ENCODE measurements at places on chromosomes 1 and 21.

DNA sequence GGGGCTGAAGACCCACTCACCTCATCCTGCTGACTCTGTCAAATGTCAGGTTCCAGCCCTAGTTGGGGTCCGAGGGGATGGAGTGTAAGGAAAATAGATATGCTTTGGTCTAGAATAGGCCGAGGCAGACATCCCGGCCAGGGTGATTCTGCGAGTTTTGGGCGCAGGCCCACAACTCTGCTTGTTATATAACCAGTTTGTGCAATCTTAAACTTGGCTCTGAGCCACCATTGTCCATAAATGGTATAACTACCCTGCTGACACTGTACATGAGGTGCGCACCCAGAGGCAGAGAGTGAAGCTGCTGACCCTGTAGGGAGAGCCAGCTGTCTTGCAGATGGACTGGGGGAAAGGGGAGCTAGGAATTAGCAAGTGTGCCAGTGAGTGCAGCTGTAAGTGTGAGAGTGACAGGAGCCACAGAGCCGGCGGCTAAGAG lies 1388.8 kb downstream of the AMY1C start:
- DNase-seq = peak; percentile 81

DNA sequence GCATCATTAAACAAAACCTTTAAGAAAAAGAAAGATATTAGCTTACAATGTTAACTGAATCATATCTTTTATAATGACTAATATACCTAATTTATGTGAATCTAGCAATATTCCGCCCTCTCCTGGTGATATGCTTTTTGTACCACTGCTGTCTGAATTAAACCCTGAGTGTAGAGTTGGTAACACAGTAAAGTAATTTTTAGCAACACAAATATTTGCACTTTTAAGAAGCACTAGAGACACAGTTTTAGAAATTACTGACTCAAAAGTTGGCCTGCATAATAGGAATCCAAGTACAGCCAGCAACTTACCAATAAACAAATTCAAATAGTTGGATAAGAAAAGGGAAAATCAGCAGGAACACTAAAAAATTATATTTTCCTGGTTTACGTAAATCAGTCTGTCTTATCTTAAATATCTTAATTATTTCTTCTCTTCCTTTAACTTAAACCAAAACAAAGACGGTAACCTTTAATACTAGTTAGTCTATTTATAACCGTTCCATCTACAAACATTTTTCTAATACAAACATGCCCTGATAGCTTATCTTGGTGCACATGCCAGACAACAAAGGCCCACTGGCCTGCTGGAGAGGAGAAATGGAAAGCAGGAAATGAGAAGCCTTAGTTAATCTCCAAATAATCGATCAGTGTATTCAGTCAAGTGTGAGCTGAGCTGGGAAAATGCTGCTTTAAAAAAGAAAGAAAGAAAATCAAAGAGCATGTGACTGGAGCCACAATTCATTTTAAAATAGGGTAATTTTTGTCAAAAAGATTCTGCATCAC lies 246.0 kb downstream of the RERE start:
- peak; percentile 92 for DNase-seq

GRCh38 chr1:87072904-87073303 lies 158.5 kb downstream of the HS2ST1 start:
- DNase-seq = no peak

GRCh38 chr1:211616231-211616964 lies 37.4 kb upstream of the SLC30A1 start:
- DNase-seq = no peak

- no peak for DNase-seq
Measured at GRCh38 chr1:96559707-96560596, 161.6 kb upstream of the PTBP2 start.

GRCh38 chr1:94668528-94668927 lies 127.0 kb upstream of the F3 start:
- no peak for DNase-seq

DNA sequence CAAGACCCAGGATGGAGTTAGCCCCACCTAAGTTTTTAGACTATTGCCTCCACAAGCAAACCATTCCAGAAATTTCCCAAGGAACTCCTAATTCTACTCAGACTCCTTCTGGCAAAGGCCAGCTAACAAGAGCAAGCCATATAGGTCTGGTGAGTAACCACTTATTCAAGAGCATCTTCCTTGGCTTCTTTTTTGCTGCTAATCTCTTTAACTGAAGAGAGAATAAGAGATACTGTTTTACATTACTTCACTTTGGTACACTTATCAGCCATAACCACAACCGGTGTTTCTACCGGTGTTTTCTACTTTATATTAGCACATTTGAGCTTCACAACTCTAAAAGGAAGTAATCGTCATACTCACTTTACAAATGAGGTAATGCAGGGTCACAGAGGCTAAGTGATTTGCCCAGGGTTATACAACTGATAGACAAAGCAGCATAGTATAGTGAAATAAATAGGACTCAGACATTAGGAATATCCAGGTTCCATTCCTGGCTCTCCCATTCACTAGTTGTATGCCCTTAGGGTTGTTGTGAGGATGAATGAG lies 1.7 kb upstream of the EPS15 start:
- DNase-seq = no peak

GRCh38 chr21:43893536-43894205 lies 28.6 kb downstream of the AGPAT3 start:
- DNase-seq = no peak

GRCh38 chr1:12556368-12556930 lies 61.6 kb downstream of the DHRS3 start:
- DNase-seq = peak; percentile 14

GRCh38 chr1:29880556-29880955 lies 644.2 kb downstream of the PTPRU start:
- DNase-seq = no peak

DNA sequence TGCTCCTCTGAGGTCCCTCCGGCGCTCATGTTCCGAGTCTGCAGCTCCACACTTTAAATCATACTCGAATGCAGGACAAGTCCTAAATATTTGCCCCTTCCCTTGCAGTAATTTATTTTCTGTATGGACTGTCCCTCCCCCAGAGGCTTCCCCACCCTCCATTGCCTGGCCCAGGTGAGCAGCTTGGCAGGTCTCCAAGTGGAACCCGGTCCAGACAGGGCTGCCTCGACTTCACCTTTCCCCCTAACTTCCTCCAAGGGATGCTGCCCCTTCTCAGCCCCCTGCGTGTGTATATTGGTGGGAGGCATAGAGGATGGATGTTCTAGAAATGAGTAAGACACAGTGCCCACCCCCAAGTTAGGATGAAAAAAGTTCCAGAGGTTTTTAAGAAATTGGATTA lies 5.4 kb upstream of the OPTC start:
- DNase-seq = no peak

GRCh38 chr1:58802640-58803399 lies 19.0 kb upstream of the JUN start:
- DNase-seq = peak; percentile 16

- DNase-seq = no peak
Measured at GRCh38 chr1:27570356-27570755, 33.6 kb downstream of the AHDC1 start.

DNA sequence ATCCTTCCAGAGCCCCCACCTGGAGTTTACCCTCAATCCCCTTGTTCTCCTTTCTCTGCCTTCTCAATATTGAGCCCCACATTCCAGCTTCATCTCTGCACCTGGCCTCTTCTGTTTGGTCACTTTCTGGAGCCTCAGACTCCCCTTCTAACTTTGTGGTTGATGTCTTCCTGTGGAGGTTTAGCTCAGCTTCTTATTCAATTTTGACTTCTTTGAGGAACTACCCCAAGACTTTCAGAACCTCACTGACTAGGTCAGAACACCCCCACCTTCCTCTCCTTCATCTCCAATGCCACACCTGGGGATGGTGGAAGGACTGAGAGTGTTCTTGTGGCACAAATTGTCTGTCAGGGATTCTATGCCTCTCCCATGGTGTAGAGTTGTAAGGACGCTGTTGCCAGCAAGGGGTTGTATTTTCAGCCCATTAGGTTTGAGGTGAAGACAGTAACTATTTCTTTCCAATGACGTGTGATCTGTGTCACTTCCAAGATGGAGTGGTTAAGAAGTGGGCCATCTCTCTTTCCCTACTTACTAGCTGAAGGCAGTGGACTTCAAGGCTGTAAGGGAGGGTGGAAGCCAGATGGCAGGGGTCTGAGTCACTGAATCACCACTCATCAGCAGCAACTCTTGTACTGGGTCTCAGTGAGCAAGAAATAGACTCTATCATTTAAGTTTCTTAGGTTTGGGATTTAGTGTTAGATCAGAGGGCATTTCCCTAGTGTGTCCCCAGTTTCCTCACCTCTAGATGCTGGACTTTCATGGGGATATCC lies 80.6 kb downstream of the PAPPA2 start:
- DNase-seq = no peak

GRCh38 chr1:12336413-12336812 lies 106.6 kb downstream of the VPS13D start:
- DNase-seq = no peak

GRCh38 chr1:55214212-55214933 lies 791 bp downstream of the USP24 start:
- DNase-seq = peak; percentile 32

Data from NCI-H510A treated with DMSO at 0.1 percent for 48 hours (cell line).